ENCODE measurements at places on chromosomes 4 and X.

- no peak for DNase-seq
Observed at GRCh38 chr4:15562623-15563022, 92.5 kb downstream of the FBXL5 start.

- no peak for DNase-seq
Observed at GRCh38 chrX:15043538-15043937, 170.3 kb downstream of the MOSPD2 start.

- no peak for DNase-seq
Observed at GRCh38 chr4:6494431-6495295, 22.2 kb upstream of the PPP2R2C start.

GRCh38 chr4:139526928-139527327, 29.1 kb downstream of the SETD7 start:
- DNase-seq = no peak

DNA sequence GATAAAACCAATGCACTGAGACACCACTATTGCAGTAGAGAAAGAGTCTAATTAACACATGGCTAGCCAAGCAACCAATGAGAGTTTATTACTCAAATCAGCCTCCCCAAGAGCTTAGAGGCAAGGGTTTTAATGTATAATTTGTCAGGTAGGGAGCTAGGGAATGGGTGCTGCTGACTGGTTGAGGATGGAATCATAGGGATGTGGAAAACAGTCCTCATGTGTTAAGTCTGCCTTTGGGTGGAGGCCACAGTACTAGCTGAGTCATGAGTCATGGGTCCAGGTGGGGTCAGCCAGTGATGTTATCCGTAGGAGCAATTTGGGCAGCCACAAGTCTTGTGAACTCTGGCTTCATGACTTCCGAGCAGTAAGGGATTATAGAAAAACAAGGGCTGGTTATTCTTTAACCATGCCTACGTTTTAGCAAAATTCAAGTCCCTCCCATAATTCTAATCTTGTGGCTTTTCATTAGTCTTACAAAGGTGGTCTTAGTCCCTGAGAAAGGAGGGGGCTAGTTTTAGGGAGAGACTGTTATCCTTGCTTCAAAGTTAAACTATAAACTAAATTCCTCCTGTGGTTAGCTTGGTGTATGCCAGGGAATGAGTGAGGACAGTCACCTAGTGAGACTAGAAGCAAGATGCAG, 25.1 kb upstream of the PLAC8 start:
- DNase-seq = no peak

DNA sequence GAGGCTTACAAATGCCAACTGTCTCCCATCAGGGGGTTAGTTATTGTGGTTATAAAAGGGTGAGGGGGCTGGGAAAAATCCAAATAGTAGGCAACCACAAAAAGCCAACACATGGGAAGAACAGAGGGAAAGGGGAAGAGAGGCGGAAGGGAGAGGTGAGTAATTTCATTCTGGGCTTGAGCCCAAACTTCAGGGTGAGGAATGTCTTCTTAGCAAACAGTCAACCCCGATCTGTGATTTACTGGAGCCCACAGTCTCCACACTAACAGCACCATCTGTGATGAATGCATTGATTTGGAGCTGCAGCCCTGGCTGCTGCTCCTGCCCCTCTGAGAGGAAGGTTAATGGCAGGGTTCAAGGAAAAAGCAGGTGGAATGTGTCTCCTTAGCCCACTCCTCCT, 162.2 kb upstream of the GPR101 start:
- no peak for DNase-seq

DNA sequence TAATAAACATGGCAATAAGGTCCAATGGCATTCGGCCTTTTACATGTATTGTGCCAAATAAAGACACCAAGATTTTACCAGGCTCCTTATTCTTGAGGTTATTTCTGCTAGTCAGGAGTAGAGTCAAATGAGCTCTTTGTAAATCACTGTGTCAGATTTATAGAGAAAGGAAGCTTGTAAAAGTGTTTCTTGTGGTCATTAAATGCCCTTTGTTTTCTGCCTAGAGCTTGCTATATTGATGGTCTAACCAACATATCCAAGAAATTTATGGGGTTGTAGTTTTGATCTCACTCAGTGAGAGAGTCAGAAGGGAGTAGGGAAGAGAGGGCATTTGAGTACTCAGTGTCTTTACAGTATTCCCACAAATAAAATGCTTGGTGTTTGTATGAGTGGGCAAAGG, 86.2 kb upstream of the FRMPD4 start:
- no peak for DNase-seq

GRCh38 chr4:168884251-168885124, 125.6 kb downstream of the CBR4 start:
- DNase-seq = no peak

DNA sequence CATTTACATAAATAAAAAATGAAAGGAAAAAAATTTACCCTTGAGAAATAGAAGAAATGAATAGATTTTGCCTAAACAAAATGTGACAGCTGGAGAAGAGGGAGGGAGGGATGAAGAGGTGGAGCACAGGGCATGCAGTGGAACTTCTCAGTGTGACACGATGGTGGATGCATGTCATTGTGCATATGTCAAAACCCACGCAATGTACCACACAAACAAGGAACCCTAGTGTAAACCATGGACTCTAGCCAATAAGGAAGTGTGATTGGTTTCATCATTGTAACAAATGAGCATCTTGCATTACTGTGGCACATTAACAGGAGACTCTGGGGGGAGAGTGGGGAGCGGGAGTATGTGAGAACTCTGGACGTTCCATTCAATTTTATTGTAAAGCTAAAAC, 58.6 kb downstream of the GATB start:
- no peak for DNase-seq

- no peak for DNase-seq
Observed at GRCh38 chr4:6767386-6767747, 15.2 kb upstream of the KIAA0232 start.

- DNase-seq = no peak
Observed at GRCh38 chrX:19849464-19850080, 37.8 kb downstream of the SH3KBP1 start.
